ENCODE measurements at places on chromosomes 7 and 10.
A peak's percentile ranks its signal among the peaks of the same experiment; 100 is the strongest.

- no peak for DNase-seq
Measured at GRCh38 chr7:78765943-78766729, 687.3 kb downstream of the MAGI2 start.

- no peak for DNase-seq
Measured at GRCh38 chr7:51732116-51732515, 415.5 kb upstream of the COBL start.

DNA sequence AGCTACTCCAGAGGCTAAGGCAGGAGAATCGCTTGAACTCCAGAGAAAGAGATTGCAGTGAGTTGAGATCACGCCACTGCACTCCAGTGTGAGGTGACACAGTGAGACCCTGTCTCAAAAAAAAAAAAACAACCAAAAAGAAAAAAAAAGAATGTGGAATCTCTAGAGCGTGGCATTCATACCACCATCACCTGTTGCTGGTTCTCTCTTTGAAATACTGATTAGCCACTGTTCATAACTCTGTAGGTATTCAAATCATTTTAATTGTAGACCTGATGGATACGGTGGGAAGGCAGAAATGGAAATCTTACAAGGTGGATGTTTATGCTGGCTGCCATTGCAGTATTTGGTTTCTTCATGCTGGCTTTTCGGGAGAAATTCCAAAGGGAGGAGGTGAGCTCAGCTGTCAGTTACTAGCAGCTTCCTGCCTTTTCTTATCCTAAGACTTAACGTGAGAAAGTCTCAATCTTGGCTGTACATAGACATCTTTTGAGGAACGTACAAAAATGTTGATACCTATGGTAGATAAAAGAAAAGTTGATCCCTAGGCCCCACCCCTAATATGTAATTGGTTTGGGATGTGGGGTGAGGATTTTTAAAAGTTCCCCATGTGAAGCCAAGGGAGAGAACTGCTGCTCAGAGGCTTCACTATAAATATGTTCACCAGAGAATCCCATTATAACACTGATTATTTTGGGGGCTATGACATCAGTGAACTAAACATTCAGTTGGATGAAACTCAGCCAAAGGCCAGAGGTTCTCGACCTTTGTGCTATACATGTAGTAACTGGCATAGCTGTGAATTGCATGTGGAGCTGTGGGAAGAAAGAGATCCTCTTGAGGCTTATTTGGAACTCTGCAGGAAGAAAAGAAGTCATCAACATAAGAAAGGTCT, 26.9 kb upstream of the MKLN1 start:
- no peak for DNase-seq

DNA sequence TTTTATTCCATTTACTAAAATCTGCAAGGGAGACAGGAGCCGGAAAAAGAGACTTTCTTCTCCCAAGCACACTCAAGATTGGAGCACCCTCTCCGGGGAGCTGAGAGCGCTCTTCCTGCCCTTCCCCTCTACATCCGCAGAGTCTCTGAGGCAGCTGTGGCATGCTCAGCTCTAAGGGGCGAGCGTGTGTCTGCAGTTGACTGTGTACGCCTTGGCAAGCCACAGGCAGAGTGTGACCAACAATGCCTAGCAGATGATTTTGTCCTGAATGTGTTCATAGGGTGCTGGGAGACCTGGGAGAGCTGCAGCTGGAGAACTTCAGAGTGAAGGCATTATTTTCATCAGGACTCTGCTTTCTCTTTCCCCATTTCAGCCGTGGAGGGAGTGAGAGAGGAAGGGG, 20.7 kb downstream of the MTURN start:
- DNase-seq, result no peak

DNA sequence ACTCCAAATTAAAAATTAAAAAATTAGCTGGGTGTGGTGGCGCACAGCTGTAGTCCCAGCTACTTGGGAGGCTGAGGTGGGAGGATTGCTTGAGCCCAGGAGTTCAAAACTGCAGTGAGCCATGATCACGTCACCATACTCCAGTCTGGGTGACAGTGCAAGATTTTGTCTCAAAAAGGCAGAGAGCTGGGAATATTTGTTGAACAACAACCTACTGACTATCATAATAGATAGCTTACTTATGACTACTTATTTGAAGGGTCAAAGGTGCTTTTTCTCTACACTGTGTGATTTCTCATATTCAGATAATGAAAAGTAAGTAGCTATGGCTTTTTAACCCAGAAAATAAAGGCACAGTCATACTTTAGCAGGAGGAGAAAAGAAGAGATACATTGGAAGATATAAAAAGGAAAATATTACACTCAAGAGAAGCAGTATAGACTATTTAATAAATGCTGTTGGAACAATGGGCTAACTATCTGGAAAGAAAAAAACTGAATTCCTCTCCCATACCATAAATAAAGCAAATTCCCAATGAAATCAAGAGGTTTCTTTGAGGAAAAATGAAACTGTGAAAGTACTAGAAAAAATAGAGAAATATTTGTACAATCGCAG, 6.7 kb downstream of the GSDME start:
- DNase-seq, result no peak

DNA sequence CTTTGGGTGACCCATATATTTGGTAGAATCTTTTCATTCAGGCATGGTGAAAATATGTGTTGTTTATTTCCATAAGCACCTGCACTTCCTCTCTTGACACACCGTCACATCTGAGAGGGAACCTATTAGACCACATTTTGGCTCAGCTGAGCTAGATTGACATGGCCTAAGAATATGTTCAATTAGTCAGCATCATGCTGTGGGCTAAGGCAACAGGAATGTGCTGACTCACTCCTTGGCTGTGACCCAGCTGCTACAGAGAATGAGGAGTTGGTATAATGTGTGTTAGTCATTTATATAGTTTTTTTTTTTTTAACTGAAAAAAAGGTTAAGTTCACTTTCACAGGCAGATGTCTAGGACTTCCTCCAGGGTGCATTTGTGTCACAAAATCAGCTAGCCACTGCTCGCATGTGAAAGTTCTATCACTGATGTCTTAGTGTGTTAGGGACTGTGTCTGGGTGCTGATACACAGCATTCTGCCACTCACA, 180.6 kb downstream of the SEMA3E start:
- peak; percentile 87 for DNase-seq

GRCh38 chr10:79179164-79179956, 110.6 kb downstream of the ZMIZ1 start:
- DNase-seq, result no peak

- no peak for DNase-seq
Measured at GRCh38 chr7:55486991-55487390, 85.3 kb downstream of the VOPP1 start.

- no peak for DNase-seq
Measured at GRCh38 chr7:48741545-48741944, 182.8 kb upstream of the CDC14C start.

- no peak for DNase-seq
Measured at GRCh38 chr7:91713669-91714068, 166.8 kb downstream of the MTERF1 start.

GRCh38 chr10:58373442-58373827, 11.8 kb upstream of the TFAM start:
- no peak for DNase-seq

DNA sequence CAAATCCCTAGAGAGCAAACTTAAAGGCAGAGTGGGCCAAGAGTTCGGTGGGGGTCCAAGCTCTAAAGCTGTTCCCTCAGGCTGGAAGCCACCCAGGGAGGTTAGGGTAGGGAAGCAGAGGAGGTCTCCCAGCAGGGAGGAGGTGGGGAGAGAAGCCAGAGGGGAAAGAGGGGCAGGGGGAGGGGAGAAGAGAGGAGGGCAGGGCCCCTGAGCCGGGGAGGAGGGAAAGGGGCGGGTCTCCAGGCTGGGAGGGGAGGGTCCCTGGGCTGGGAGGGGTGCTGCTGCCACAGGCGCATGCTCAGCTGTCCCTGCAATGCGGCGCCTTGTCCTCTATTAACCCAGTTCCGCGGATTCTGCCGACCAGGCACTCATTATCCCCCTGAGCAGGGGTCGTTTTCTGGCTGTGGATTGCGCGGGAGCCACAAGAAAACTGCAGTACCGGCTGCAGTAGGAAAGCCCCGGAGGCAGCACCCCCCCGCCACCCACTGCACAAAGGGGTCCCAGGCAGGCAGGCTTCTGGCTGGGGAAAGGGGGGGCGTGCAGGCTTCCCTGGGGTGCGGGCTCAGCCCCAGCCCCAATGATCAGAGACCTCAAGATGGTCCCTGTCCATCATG, 49.3 kb downstream of the CAMK2B start:
- no peak for DNase-seq

DNA sequence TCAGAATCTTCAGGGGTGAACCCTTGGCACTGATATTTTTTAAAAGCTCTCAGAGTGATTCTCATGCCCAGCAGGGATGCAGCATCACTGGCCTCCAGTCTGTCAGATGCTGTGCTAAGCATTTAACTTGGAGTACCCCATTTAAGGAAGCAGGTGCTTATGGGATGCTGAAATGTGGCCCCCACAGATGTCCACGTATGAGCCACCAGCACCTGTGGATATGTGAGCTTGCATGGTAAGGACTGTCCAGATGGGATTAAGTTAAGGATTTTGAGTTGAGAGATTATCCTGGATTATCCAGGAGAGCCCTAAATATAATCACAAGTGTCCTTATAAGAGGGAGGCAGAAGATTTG, 17.7 kb downstream of the CHST3 start:
- DNase-seq, result no peak

- no peak for DNase-seq
Measured at GRCh38 chr7:1142051-1142635, 17.9 kb downstream of the ZFAND2A start.

- DNase-seq, result no peak
Measured at GRCh38 chr10:100779329-100779728, 33.9 kb downstream of the PAX2 start.

DNA sequence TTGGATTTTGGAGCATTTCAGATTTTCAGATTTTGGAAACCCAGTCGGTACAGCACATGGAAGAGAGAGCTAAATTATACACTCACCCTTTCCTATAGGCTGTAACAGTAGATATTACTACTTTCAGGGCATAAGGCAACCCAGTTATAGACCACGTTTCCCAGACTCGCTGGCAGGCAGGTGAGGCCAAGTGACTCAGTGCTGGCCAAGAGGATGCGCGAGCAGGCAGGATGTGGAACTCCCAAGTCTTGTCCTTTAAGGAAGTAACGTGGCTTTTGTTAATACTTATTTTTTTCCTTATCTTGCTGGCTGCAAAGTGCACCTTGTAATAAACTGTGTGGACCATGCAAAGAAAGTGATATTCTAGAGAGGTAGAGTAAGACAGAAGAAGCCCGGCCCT, 1160.1 kb downstream of the GATA3 start:
- DNase-seq, result no peak

DNA sequence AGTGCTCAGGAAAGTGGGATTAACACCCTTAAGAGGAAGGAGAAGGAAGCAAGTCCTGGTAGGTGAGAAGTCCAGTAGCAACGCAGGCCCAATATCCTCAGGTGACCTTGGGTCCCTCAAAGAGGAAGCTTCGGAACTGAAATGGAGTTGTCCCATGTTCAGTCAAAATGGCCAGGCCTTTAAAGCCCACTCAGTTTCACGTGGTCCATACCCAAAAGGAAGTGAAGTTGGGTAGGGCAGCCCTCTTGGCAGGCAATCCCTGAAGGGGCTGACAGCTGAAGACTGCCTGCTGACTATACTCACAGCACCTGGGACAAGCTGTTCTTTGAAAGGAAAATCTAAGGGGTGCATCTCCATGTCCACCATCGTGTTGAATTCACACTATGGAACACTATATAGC, 3.0 kb downstream of the GSAP start:
- DNase-seq, result no peak

GRCh38 chr7:45267262-45267661, 109.7 kb downstream of the RAMP3 start:
- no peak for DNase-seq

- DNase-seq, result no peak
Measured at GRCh38 chr7:116862951-116863670, 724 bp downstream of the CAPZA2 start.

DNA sequence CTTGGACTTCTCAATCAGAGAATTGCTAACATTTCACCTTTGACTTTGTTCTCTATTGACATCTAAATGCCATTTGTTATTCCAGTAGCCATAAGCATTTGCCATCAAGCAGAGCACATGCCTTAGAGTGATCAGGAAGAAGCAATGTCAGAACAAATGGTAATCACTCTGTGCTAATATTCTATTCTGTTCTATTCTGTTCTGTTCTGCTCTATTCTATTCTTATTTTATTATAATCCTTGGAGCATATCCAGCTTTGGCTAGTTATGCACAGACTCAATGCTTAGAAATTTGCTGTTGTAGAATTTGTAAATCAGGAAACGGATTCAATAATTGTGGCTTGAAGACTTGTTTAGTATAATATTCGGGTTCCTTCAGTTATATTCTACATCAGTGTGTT, 175.4 kb downstream of the EXOC4 start:
- DNase-seq, result no peak

- DNase-seq, result no peak
Measured at GRCh38 chr10:35006836-35007235, 83.3 kb downstream of the CUL2 start.

DNA sequence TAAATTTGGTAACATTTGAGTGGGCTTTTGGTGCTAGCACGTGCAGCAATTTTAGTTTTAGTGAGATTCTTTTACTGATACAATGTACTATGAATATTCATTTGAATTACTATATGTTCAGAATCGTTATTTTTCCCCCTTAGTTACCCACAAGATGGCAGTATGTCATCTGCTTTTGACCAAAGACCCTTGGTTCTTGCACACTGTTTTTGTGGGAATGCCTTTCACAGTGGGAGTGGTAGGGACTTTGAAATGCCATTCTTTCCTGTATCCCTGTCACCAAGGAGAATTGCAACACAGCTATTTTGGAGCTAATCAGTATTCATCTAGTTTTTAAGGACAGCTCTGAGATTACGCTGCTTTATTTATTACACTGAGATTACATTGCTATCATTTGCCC, 40.6 kb downstream of the SEC23IP start:
- DNase-seq, result peak; percentile 42

GRCh38 chr10:83252169-83252568, 887.1 kb upstream of the GHITM start:
- DNase-seq, result no peak

DNA sequence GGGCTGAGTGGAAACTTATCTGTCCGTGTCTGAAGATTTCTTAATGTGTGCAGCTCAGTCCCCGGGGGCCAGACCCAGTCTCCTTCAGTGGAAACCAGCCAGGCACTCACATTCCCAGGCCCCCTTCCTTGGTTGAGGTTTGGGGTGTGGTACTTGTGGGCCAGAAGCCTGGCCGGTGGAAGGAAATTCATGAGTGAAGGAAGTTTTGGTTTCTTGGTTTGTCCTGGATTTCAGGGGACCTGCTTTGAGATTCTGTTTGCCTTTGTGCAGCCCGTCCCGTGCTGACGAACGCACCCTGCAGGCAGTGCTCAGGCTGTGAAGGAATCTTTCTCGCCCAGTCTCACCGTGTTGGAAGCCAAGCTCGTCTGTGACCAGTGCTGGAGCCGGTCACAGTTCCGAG, 2.9 kb downstream of the INPP5A start:
- DNase-seq, result peak; percentile 51

Data from NB4 (cell line).